ENCODE measurements at places on chromosomes 2 and 18.

DNA sequence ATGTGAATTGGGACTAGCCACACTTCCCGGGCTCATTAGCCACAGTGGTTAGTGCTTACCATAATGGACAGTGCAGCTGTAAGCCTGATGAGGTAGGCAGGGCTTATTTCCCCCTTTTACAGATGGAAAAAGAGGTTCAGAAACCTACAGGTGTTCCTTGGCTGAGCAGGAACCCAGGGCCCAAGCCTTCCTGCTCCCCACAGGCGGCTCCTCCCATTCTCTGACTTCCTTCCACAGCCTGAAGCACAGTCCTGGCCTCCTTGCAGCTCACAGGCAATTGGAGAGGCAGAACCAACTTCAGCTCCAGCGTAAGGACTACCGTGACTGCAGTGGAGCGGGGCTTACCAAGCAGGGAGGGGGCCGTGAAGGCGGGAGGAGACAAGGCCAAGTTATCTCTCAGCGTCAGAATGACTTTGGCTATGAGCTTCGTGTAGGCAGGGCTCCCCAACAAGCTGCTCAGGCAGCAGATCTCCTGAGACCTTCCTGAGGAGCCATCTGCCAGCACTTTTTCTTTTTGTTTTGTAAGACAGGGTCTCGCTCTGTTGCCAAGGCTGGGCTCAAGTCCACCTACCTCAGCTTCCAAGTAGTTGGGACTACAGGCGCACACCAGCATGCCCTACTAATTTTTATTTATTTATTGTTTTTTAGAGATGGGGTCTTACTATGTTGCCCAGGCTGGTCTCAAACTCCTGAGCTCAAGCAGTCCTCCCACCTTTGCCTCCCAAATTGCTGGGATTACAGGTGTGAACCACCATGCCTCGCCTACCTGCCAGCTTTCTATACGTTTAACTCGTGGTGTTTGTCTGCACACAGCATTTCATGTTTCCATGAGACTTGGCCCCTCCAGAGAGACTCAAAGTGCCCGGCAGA, 34.2 kb upstream of the NT5DC4 start:
- no peak for DNase-seq

- DNase-seq = no peak
Measured at GRCh38 chr2:229900012-229900411, 21.8 kb downstream of the TRIP12 start.

GRCh38 chr2:25972049-25972823, 10.1 kb downstream of the KIF3C start:
- DNase-seq = no peak

GRCh38 chr2:235541838-235542549, 48.2 kb downstream of the AGAP1 start:
- DNase-seq = no peak

DNA sequence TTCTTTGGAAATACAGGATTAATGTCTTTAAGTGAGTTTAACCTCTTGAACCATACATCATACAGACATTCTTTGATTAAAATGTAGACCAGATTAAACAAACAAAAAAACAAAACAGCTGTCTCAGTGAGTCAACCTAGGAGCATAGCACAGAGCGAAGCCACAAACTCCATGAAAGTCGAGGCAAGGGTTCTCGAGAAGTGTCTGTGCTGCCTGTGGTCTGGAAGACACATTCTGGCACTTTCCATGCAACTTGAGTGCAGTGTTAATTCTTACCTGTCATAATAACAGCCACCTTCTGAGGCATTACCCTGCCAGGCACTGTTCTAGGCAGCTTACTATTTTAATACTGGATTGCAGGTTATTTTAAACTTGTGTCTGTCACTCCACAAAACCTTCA, 435.5 kb upstream of the MMADHC start:
- DNase-seq = no peak

GRCh38 chr2:17538844-17539554, 1.5 kb upstream of the VSNL1 start:
- DNase-seq = no peak

GRCh38 chr2:159146996-159147666, 139.4 kb downstream of the WDSUB1 start:
- no peak for DNase-seq

GRCh38 chr2:66189553-66189952, 245.4 kb upstream of the MEIS1 start:
- DNase-seq = no peak

DNA sequence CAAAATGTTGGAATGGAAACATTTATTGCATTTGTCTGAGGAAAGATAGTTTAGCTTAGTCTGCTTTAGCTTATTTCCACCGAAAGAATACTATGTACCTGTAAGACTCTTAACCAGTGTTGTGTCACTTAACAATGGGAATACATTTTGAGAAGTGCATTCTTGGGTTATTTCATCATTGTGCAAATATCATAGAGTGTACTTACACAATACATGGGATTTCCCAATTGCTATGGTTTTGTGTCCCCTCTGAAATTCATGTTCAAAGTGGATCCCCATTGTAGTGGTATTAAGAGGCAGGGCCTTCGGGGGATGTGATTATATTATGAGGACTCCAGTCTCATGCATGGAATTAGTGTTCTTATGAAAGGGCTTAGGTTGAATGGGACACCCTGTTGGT, 249.4 kb upstream of the UBE2E3 start:
- no peak for DNase-seq

DNA sequence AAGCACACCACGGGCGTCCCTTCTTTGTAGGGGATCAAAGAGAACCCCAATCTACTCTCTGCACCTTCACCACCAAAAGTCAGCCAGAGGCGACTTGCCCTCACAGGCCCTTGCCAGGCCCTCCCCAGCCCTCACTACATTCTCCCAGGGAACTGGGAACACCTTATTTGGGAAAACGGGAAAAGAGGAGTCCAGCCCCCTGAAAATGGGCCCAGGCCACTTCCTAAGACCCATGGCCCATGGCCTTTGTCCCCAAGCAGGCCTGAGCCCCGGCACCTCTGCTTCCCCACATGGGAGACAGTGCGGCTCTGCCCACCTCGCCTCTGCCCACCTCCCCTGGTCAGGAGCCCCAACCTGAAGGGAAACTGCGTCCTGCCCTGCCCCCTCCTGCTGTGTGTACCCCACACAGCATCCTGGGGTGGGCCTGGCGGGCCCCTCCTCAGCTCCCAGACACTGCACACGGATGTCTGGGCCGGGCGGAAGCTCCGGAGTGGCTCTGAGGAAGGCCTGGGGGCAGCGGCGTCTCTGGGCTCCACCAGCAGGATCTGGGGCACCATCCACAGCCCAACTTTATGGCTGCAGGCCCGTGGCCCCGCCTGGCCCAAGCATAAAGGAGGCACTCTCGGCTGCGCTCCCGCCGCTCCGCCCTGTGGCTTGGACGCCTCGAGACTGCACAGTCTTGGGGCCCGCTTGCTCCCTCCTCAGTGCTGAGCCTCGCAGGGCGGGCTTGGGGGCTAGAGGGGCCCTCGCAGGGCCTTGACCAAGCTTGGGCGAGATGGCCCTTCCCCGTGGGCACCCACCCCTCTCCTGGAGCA, 70.3 kb upstream of the GPC1 start:
- DNase-seq = no peak

DNA sequence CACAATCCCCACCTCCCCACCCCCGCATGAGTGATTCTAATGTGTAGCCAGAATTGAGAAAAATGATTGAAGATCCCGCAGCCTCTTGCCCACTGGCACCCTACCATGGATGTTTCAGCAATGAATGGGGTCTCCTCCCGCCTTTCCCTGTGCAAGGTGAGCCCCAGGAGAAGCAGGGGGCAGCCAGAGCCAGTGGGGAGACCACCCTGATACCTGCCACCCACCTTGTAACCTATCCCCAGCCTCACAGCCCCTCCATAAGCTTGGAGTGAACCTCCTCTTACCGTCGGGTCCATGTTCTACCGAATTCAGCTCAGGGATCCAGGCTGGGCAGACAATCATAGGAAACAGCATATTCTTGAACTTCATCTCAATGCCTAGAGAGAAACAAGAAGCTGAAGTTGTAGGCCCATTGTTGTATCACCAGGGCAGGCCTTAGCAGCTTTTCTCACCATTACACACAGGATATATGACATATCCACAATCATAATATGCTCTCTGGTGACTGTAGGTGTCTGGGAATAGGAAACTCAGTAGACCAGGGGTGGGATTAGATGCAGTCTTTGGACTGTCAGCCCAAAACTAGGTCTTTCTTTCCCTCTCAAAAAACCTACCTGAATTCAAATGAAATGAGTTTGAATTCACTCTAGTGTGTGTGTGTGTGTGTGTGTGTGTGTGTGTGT, 30.9 kb downstream of the XDH start:
- DNase-seq = no peak

DNA sequence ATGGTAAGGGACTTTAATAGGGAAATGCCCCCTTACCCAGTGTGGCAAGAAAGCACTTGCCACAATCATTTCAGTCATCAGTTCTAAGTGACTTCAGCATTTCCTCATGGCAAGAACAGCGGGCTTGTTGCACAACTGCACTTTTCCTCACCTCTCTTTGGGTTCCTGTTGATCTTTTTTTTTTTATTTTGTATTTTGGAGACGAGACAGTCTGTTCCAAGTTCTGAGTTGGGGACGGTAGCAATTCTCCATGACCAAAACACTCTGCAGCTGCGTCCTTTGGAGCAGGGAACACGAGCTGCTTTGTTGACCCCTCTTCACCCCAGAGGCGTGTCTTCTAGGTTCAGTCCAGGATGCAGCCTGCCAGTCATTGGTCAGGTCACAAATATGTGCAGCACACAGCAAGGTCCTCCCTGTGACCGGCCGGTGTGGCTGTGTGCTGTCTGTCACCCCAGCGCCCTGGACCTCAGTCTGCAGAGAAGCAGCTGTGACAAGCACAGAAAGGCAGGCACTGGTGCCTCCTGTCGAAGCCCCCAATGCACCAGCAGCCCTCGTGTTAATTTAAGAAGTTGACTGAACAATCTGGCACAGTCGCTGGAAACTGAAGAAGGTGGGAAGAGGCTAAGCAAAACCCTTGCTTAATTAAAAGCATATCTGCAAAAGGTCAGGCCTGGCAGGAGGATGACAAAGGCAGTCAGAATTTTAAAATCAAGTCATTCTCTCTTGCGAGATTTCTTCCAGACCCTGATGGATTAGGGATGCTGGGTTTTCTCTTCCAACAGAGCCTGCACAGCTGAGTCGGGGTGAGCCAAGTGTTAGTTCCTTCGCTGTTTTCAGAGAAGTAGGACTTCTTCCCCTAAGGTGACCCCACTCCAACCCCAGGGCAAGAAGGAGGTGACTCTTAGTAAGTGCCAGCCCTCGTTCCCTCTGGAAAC, 96.7 kb upstream of the COPS8 start:
- no peak for DNase-seq

Data from CD4-positive, alpha-beta T cell (primary cell).